Stimulated activated CD8-positive, alpha-beta memory T cell treated with anti-CD3 and anti-CD28 coated beads, Interleukin-7, amount 100 ng/mL, for 1 hour (primary cell): ENCODE measurements at places on chromosomes 4 and X.

GRCh38 chr4:17117746-17118145 lies 219.3 kb upstream of the LDB2 start:
- DNase-seq: no peak

DNA sequence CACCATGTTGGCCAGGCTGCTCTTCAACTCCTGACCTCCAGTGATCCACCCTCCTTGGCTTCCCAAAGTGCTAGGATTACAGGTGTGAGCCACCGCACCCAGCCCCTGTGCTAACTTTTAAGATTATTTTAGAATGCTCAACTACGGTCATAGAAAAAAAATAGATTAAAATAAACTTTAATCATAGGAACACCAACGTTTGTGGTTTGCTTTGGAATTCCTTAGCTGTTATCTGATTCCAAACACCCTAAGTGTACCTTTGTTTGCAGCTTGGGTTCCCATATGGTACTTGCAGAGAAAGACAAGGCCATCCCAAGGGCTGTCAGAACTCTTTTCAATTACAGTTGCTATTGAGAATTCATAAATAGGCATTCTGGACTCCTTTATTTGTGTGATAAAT lies 90.1 kb upstream of the EFHC2 start:
- DNase-seq: no peak

- DNase-seq: no peak
Observed at GRCh38 chr4:22897520-22898108, 204.9 kb downstream of the GBA3 start.

DNA sequence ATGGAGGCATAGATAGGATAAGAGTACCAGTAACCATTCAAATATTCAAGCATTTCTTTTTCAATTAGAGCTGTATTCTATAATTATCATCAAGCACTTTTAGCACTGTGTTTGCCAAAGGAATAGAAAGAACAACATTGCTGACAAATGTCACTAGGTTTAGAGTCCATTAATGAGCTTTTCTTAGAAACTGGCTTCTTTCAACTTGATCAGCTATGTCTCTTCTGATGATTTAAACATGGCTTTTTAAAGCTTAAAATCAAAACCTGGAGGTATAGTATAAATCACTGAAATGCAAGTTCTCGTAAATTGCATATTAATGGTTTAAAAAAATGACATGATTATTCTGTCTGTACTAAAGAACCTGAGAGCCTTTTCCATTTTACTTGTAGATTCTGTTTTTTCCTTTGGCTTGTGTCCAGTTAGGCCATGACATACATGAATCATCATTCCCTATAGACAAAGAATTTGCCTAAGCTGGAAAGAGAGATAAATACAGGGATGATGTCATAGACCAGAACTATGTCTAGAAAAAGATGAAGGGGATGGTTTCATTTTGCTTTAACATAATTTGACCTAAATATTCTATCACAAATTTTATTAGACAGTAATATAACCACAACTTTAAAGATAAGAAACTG lies 340.1 kb upstream of the CTSO start:
- no peak for DNase-seq

GRCh38 chr4:26746802-26747213 lies 113.8 kb upstream of the STIM2 start:
- no peak for DNase-seq

- no peak for DNase-seq
Observed at GRCh38 chr4:182192511-182193181, 50.6 kb upstream of the TENM3 start.

- no peak for DNase-seq
Observed at GRCh38 chr4:17854036-17854435, 43.3 kb downstream of the NCAPG start.

- no peak for DNase-seq
Observed at GRCh38 chrX:119552508-119552907, 12.7 kb downstream of the STEEP1 start.

DNA sequence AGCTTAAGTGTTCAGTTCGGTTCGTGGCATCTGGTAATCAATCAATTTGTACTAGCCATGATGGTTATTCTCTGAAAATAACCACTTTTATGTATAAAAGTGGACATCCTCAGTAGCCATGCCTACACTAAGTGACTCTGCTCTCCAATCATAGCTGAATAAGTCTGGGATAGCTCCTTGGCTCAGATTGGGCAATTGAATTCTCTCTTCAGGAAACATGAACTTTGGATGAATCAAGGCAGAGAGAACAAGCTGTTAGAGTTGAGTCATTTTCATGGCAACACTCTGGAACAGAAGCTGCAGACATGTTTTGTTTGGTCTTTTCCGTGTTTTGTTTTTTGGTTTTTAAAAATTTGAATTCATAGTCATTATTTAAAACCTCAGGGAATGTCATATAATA lies 66.8 kb upstream of the TMEM164 start:
- DNase-seq: no peak

- no peak for DNase-seq
Observed at GRCh38 chr4:159607809-159608208, 504.9 kb downstream of the RAPGEF2 start.

- DNase-seq: no peak
Observed at GRCh38 chr4:30760551-30760950, 40.4 kb downstream of the PCDH7 start.

DNA sequence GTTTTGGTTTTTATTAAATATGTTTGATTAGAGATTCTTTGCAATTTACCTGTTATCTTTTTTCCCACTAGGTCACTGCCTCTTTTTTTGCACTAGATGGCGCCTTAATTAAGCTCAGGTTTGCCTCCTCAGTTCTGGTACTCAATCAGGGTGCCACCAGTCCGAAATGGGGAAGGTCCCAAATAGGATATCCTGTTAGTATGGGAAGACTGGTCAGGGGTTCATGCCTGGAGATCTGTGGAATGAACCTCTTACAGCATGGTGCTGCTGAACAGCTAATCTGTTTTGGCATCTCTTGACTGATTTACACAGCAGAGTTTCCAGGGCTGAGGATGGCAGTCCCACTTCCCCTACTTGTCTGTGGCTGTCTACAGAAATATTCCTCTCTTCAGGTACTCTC lies 24.2 kb upstream of the VSIG1 start:
- DNase-seq: no peak
